ENCODE measurements at places on chromosomes 2 and 18.
A peak's percentile ranks its signal among the peaks of the same experiment; 100 is the strongest.

DNA sequence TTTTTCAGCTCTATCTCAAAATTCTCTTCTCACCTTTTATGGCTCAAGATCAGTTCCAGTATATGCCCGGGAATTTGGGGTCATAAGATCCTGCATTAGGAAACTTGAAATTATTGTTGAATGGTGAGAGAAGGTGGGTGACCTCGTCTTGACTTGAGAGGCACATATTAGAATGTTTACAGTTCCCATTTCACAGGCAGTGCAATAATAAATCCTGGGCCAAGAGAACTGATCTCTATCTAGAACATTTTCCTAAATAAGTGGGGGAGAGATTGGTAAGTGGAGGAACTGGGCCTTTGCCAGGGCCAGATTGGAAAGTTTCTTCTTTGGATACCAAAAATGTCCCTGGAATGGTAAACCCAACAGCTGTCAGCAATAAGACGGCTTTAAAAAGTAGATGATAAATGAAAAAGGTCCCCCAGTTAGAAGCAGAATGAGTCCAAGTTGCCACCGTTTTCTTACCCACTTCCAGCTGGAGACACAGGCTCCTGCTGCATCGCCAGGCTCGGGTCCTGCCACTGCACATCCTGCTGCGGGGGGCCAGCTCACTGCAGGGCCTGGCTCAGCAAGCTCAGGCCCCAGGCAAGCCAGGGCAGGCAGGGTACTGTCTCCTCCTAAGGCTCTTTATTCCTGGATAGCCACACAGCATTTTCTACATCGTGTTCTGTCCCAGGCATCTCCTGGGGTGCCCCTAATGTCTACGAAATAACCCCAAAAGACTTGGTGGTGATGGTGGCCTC, 126.4 kb upstream of the EPAS1 start:
- no peaks in the 10 kb centered on the region for H3K36me3 ChIP-seq
- peaks cover 34% of the 10 kb centered on the region for H3K4me1 ChIP-seq
- no peaks in the 10 kb centered on the region for H3K27me3 ChIP-seq
- no peak overlapping the region for H3K4me3 ChIP-seq
- no peak for DNase-seq

- H3K4me1 ChIP-seq = no peaks in the 10 kb centered on the region
- no peak overlapping the region for H3K27ac ChIP-seq
- peak; percentile 31 for DNase-seq
These were observed 73.3 kb downstream of the PIK3C3 start for GRCh38 chr18:42028247-42028832.

DNA sequence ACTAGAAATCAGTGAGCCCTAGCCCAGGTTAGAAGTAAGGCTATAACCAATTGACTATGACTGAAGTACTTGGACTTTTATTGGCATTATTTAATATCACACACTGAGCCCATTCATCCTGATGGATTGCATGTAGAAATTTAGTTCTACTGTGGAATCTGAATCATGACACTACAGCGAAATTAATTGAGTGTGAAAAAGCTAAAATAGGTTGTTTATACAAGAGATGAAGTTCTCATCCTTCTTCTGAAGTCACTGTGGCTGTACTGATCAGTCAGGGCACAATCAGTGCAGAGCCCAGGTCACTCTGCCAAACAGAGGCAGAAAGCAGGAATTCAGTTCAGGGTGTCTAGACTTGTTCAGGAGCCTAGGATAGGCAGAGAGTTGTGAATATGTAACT, 158.9 kb downstream of the BABAM2 start:
- no peak for DNase-seq
- peaks cover 5% of the 10 kb centered on the region for H3K36me3 ChIP-seq
- no peak overlapping the region for H3K27ac ChIP-seq
- no peak overlapping the region for H3K4me3 ChIP-seq
- no peaks in the 10 kb centered on the region for H3K27me3 ChIP-seq

GRCh38 chr2:230905448-230906421, 19.3 kb downstream of the GPR55 start:
- peak; percentile 27 for DNase-seq
- peaks cover 77% of the 10 kb centered on the region for H3K4me1 ChIP-seq
- H3K4me3 ChIP-seq = no peak overlapping the region

DNA sequence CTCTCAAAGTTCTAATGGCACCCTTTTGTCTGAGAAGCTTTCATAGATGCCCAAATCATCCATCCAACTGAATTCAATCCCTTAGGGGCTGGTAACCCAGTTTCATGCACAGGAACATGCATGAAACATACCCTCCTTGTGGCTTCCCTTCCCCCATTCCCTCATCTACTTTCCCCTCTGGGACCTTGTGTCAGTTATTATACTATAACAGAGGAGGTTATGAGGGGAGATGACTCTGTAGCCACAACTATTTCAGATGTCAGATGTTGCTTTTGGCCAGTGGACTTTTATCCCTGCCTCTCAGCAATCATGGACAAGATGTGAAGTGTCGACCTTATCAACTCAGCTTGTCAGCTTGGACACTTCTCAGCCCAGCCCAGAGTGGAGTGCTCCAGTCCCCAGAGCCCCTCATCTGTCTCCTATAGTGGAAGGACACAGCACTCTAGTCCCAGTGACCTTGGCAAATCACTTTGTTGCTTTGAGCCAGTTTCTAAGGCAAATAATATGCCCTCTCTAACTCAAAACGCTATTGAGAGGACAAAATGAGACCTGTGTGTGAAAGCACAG, 8.4 kb downstream of the DHRS9 start:
- H3K36me3 ChIP-seq = no peaks in the 10 kb centered on the region
- peaks cover 7% of the 10 kb centered on the region for H3K4me1 ChIP-seq
- H3K27ac ChIP-seq = no peak overlapping the region
- H3K27me3 ChIP-seq = peaks cover 6% of the 10 kb centered on the region

- H3K27ac ChIP-seq = no peak overlapping the region
- H3K27me3 ChIP-seq = peaks cover 5% of the 10 kb centered on the region
- no peak overlapping the region for H3K4me3 ChIP-seq
- peaks cover 64% of the 10 kb centered on the region for H3K4me1 ChIP-seq
- DNase-seq = no peak
These were observed 79.5 kb upstream of the YWHAQ start for GRCh38 chr2:9710311-9710710.

DNA sequence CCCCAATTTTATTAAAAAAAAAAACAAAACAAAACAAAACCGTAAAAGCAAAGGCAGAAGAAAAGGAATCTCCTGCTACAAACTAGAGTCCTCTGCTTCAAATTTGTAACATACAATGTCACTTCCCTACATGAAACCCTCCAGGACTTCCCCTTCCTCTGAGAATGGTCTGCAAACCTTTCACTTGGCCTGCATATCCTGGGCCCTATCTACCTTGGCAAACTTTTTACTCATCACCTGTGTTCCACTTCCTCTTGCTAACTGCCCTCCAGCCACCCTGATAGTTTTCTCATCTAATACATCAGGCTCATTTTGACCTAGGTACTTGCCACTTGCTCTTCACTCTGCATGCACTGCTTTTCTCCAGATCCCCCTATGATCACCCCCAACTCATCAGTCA, 255.5 kb downstream of the ETAA1 start:
- DNase-seq = no peak
- peaks cover 14% of the 10 kb centered on the region for H3K36me3 ChIP-seq
- H3K27ac ChIP-seq = no peak overlapping the region
- H3K4me1 ChIP-seq = peaks cover 37% of the 10 kb centered on the region
- no peak overlapping the region for H3K4me3 ChIP-seq
